ENCODE measurements at places on chromosomes 13 and 19.

DNA sequence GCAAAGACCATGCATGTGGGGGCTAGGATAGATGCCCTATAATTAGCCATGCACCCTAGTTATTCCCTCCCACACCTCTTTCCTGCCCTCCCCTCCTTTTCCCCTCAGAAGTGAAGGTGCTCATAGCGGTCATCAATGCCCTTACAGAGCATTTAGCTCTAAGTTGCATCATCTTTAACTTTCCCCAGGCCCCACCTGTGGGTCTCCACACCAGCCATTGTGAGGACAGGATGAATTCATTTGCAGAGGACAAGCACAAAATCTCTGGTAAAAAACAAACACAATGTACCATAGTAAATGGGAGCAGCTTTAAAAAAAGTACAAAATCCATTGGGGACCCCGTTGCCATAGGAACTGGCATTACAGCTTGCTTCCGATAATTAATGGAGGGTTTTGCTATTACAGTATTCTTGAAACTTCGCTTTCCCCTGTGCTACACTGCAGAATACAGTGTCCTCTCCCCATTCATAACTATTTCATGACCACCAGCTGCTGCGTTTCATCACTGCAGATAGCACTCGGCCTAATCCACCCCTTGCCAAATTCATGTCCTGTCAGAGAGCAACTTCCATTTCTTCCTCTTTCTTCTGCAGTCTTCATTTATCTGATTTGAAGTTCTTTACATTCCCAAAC, 110.5 kb downstream of the ZDHHC20 start:
- DNase-seq = no peak

- no peak for DNase-seq
Observed at GRCh38 chr13:65677906-65678305, 1552.2 kb downstream of the PCDH9 start.

GRCh38 chr13:29847501-29847983, 2.9 kb downstream of the UBL3 start:
- DNase-seq = no peak

- DNase-seq = no peak
Observed at GRCh38 chr19:19670070-19670551, 1.5 kb downstream of the ZNF101 start.

- DNase-seq = no peak
Observed at GRCh38 chr19:35727053-35727955, 9.5 kb downstream of the KMT2B start.

DNA sequence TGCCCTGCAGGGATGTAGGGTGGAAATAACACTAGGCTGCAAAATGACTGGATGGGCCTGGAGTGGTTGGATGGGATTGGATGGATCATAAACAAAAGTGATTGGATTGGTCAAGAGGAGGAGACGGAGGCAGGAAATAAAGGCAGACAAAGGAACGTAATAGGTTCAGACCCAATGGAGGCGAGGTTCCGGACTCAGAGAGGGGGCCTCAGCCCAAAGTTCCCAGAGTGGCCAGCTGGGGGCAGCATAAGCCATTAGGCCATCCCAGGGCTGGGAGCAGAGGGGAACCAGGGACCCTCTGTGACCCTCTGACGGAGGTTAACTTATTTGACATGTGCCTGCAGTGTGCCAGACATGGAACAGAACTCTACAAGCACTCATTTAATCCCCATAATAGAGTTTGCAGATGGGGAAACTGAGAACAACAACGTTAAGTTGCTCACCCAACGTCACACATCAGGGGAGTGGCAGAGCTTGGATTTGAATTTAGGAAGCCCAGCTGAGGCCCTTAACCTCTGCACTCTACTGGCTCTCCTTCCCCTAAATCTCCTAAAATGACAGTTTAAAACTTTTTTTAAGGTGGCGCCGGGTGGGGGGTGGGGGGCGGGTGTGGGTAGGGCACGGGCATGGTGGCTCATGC, 15.3 kb upstream of the MAP1S start:
- peak; percentile 52 for DNase-seq

DNA sequence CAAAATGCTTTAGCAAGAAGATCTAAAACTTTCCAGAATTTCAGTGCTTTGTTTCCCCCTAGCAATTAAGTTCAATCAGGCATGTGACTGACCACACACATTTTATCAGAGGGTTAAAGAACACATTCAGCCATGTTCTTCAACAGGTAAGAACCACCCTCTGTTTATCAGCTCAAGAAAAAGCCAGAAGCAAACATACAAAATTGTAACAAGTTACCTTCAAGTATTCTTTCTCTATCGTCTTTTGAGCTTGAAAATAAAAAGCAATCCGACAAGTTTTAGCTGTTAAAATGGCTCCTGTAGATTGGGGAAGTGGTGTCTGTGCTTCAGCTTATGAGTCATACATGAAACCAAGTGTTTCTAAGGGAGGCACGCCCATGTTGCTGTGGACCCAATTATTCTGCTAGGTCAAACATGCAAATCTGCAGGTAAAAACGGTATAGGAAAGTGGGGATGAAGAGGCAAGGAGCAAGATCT, at the start of gene ELF1:
ELF1 (minus strand) TSS at position 306 of the 477 bp plus-strand sequence. CDS start 37,262 bp downstream, outside the sequence.
- peak; percentile 11 for DNase-seq

DNA sequence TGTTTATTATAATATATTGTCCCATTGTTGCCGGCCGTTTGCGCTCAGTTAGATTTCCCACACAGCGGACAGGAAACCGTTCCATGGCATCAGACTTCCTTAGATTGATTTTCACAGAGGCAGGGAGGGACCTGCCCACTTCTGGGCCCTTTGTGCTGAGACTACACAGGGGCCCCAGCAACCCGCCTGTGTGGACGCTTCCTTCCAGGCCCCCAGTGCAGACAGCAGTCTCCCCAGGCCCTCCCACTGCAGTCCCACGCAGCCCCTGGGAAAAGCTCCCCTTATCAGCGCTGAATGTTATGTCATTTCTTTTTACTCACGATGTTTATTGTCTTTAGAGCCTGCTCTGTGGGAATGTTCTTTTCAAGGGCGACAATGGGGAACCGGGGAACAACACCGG, 351.7 kb upstream of the ARGLU1 start:
- no peak for DNase-seq

DNA sequence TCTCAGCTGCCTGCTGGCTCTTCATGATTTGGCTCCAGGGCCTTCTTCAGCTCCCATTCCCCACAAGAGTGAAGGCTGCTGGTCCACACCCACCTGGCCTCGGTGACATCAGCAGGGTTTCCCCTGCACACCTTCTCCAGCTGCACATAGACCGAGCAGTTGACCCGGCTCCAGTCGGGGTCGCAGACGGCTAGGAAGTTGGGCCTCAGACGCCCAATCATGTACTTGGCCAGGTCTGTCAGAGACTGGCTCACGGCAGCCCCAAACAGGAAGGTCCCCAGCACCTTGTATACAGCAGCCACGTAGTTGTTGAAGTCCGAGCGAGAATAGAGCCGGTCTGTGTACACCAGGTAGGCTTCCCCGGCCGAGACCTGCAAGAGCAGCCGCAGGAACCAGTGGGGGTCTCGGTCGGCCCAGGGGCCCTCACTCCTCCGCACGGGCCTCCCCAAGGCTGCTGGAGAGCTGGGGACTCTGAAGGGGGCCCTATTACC, 3.8 kb downstream of the PLPP2 start:
- no peak for DNase-seq

DNA sequence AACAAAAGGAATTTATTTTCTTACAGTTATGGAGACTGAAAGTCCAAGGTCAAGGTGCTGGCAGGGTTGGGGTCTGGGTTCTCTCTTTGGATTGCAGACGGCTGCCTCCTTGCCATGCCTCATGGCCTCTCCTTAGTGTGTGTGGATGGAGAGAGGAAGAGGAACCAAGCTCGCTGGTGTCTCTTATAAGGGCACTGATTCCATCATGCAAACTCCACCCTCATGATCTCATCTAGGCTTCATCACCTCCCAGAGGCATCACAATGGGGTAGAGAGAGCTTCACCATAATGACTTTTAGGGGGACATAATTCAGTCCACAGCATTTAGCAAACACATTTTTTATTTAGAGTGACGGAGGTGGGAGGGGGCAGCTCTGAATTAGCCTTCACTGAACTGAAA, 104.9 kb upstream of the ABCC4 start:
- DNase-seq = no peak

DNA sequence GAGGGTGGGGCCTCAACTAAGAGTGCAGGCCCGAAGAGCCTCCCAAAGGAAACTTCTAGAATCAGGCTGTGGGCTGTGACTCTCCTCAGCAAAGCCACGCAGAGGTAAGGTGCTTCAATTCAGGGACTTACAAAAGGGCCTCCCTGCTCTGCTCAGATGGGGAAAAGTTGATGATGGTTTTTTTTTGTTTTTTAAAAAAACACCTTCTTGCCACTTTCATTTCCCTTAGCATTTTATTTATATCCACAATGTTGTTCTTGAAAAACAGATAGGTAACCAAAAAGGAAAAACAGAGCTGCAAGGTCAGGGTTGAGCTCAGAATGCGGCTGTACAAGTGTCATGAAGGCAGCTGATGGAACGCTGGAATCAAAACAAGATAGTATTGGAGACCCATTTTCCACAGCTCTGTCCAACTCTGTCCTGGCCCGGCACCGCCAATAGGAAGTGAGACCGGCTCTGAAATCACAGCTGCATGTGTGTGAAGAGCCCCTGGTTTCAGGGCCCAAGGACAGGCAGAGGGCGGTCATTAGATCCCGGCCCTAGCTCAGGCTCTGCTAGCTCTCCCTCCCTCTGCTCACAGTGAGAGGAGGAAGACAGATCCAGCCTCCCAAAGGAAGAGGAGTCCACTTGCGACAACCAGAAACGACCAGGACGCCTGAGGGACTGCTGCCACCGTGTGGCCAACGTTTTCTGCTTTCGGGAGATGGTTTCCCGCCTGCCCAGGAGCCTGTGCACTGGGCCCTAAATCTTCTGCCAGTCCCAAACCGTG, 58.3 kb downstream of the KLF2 start:
- DNase-seq = peak; percentile 43

DNA sequence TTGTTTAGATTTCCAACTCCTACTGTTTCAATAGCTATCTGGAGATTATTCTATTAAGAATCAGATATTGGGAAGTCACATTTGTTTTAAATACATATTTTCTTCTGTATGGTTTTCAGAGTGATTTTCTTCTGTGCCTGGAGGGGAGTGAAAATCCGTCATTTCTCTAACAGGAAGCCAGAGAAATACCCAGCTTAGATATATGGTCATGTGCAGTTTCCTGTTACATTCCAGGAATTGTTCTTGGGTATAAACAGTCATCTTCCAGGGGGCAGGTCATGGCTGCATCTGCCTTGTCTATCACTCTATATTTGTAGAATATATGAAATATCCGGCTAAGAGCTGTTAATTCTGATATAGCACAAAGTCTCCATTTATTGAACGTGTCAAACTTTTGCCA, 77.5 kb upstream of the MIR17HG start:
- no peak for DNase-seq

GRCh38 chr19:11570039-11570462, 7.4 kb downstream of the ACP5 start:
- DNase-seq = no peak

DNA sequence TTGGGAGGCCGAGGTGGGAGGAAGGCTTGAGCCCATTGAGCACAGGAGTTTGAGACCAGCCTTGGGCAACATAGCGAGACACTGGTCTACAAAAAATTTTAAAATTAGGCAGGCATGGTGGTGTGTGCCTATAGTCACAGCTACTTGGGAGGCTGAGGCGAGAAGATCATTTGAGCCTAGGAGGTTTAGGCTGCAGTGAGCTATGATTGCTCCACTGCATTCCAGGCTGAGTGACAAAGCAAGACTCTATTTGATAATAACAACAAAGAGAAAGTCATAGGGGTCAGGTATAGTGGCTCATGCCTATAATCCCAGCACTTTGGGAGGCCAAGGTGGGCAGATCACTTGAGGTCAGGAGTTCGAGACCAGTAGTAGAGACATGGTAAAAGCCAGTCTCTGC, 4.6 kb upstream of the SLC44A2 start:
- no peak for DNase-seq

GRCh38 chr13:59568306-59568705, 595.4 kb downstream of the DIAPH3 start:
- no peak for DNase-seq

DNA sequence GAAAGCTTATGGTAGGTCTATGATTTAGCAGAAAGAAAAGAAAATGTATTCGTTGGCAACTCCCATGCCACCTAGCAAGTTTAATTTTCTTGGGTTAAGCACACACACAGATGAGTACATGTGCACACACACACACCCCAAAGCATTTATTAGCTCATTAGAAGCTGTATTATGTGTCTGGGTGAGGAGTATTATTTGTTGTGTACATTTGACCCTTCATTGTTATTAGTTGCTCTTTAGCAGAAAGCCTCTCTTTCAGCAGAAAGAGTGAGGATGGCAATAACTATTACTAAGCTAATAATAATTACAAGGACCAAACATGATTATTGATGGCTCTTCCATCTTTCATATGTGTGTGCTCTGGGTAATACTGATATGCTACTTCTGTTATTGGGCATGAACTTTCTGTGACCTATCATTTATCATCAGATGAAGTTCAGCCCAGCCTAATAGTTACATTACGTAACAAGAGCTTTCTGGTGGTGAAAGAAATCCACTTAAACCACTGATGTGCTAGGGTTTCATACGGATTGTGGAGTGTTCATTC, 177.4 kb upstream of the OBI1 start:
- no peak for DNase-seq

DNA sequence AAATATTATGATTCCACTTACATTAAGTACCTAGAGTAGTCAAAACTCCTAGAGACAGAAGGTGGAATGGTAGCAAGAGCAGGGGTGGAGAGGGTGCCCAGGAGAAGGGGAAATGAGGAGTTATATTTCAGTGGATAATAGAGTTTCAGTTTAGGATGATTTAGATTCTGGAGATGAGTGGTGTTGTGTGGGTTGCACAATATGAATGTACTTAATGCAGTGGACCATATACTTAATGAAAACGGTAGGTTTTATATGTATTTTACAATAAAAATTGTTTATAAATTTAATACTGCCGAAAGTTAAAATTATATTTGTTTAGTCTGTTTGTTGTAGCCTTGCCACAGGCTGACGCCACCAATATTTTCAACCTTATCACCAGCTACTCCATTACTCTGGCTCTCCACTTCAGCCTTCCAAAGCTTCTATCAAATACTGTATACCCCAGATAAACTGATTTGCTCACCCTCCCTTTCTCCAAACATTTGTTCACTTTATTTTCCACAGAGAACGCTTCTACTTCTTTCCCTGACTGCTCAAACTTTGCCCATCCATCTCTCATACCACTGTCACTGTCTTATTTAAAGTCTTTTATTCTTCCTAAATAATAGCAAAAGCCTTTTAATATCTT, 1.4 kb upstream of the RBM26 start:
- no peak for DNase-seq

DNA sequence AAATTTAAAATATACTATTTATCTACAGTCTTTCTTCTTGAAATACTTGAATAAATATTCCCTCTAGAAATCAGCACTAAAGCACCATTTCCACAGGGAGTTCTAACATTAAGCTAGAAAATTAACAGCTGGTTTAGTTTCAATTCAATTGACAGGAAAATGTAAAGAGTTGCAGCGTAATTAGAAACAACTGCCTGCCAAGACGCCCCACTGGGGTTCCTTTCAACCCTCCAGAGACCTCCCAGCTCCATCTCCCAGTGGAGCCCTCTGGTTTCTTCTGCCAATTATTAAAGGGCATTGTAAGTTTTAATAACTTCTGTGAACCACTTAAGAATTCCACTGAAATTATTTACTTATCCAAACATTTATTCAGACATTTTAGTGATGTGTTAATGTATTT, 4.2 kb downstream of the GJA3 start:
- DNase-seq = no peak

GRCh38 chr19:39818626-39819097, 15.3 kb downstream of the DYRK1B start:
- no peak for DNase-seq

Measured in activated naive CD8-positive, alpha-beta T cell treated with anti-CD3 and anti-CD28 coated beads, Interleukin-2, amount 50 U/mL, for 16 hours (primary cell).